ENCODE measurements at places on chromosomes 12 and 14.
A peak's percentile ranks its signal among the peaks of the same experiment; 100 is the strongest.

DNA sequence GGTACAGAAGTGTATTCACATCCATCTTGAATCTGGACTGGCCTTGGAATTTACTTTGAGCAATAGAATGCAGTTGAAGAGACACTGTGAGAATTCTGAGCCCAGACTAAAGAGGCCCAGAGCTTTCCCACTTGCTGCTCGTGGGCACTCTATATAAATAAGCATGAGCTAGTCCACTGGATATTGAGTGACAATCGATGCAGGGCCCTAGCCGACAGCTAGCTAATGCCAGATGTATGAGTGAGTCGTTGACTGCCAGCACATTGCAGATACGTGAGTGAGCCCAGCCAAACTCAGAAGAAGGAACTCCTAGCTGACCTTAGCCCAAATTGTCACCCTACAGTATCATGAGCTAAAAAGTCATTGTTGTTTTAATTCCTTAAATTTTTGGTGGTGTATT lies 24.9 kb downstream of the NAV3 start:
- no peak for DNase-seq

- no peak for DNase-seq
These were observed 215.0 kb upstream of the EGLN3 start for GRCh38 chr14:34165847-34166350.

GRCh38 chr14:101834800-101835547 lies 73.5 kb downstream of the PPP2R5C start:
- DNase-seq: no peak

- no peak for DNase-seq
These were observed 238.7 kb downstream of the AKAP6 start for GRCh38 chr14:32567543-32568384.

DNA sequence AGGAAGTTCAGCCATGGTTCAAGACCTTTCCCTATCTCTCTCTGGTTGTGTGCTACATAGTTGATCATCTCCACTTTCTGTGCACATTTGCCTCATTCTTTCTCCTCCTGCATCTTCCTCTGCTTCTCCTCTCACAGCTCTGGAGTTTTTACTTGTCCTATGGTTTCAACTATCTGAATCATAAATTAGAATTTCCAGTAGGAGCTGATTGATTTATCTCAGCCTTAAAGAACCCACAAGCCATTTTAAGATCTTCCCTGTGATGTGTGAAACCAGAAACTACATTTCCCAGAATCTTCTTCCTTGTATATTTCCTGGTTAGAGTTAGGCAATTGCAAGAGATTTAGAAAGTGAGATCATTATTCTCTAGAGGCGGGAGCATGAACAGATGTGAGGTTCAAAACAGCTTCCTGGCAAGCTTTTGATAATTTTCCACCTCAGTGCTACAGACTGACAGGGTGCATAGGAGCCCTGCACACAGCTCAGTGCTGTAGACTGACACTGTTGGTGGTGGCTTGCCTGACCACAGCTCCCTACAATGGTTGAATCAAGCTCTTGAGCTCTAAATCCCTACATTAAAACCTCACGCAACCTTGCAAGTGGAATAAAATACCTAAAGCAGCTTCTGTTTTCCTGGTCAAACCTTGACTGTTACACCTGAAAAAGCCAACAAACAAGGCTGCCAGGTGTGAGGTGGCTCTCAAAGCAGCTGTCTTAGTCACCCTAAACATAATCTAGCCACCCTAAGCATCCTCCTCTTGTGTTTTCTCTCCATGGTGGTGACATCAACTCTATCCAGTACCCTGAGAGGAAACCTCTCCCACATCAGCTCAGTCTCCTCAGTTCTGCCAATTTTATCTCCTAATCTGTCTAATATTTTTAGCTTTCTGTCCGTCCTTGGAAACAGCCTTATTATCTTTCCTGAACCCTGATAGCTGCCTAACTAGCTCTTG lies 21.5 kb upstream of the IFNG start:
- DNase-seq: no peak

GRCh38 chr14:53954551-53955228 lies 1.9 kb downstream of the BMP4 start:
- DNase-seq: no peak

DNA sequence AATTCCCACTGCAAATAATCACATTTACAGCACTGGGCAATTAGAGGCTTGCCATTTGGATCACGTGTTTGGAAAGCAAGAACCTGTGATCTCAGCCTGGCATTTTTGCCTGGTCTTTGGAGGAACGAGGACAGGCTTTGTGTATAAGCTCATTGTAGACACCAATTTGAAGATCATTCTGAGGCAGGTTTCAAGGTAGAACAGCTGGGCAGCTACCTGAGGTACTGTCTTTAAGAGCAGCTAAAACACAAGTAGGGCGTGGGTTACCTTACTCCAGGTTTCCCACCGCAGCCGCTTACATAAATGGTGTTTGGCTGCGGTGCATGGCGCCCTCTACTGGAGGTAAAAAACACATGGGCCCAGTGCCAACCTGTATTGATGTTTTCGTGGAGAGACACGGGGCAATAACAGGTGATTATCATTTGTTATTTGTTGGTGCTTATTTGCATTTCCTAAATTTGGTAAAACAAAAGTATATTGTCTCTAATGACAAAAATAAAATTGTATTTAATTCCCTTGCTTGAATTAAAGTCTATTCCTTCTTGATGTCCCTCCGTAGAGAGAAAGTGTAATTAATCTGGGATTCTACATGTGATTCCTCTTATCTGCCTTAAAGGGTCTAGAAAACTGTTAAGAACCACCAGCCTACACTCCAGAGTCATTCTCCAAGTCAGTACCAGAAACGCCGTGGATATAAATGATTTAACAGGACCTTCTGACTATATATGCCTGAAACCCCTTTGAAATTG lies 69.7 kb downstream of the SVOP start:
- peak; percentile 80 for DNase-seq

DNA sequence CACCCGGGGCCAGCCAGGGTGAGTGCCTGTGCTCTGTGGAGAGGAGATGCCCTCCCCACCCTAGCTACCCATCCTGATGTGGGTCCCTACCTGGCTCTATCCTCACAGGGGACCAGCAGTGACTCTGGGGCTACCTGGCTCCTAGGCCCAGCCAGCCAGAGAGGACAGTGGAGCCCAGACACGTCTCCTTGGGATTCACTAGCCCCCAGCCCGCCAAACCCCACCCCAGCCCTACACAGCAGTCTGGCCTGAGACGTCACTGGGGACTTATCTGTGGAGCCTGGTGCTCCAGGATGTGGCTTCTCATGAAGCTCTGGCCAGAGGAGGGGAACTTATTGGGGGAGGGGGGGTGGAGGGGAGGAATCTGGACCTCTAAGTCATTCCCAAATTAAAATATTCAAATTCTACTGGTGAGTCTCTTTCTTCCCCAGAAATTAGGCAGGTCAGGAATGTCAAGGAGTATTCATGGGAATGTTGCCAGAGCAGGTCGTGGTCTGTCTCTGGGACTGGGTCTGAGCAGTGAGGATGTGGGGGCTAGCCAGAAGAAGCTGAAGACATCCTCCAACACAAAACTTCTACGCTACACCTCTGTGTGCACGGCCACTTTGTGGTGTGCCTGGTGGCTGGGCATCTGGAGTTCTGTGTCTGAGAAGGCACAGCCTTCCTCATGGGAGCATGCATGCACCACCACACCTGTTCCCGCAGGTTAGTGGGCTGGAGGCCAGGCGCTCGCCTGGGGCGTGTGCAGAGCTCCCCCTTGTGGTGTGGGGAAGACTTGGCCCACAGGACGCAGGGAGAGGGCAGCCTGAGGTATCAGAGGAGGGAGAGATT lies 2.7 kb downstream of the CMTM5 start:
- peak; percentile 75 for DNase-seq

DNA sequence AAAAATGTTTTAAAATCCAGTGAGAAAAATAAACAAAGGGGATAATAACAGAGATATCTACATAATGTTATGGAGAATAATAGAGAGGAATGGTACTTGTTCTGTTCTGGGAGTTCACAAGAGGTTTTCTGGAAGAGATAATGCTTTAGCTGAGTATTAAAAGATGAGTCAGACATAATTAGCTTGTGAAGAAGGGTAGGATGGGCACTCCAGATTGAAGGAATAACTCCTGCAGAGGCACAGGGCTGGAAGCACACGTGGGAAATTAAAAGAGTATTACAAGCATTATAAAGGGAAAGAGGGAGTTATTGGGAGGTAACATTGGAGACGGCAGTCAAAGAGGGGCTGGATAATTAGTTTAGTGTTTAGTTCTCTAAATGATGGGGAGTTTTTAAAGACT lies 124.9 kb upstream of the BTG1 start:
- DNase-seq: no peak

DNA sequence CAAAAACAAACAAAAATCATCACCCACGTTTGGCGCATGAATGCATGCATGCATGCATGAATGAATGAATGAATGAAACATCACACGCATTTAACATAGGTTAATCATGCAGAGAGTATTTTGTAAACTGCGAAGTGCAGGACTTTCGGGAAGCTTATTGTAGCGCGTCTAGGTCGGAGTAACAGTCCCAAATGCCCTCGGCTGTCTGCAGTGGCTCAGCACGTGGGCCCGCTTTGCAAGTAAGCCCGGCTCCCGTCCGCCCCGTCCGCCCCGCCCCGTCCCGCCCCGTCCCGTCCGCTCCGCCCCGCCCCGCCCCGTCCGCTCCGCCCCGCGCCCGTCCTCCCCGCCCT lies 263 bp upstream of the IFT81 start:
- no peak for DNase-seq

- no peak for DNase-seq
These were observed 42.9 kb downstream of the DAD1 start for GRCh38 chr14:22545842-22546721.

DNA sequence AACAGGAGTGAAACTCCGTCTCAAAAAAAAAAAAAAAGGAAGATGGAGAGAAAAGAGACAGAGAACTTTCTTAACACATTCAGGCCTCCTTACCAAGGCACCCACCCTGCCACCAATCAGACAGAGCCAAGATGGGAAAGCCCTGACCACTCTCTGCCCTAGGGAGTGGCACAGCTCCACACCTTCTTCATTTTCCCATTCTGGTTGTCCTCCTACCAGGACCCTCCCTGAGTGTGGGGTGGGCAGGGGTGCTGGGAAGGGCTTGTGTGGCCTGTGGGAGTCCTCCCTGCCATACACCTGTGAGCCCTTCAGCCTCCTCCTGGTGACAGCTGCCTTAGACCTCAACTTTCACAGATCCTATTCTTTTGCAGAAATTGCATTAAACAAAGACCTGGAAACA lies 513.6 kb downstream of the BCL11B start:
- no peak for DNase-seq

- DNase-seq: no peak
These were observed 59.8 kb upstream of the KRR1 start for GRCh38 chr12:75571204-75571603.

GRCh38 chr12:109987615-109988014 lies 8.6 kb downstream of the GIT2 start:
- no peak for DNase-seq
